Pulmonary artery endothelial cell (primary cell): ENCODE measurements at places on chromosomes 5 and 9. TPM values are rescaled to one million over a fixed set of nuclear protein-coding genes. Genes with fewer than 3 reads are reported as not detected.

Gene ITGA1
- 2.2 and 5.2 TPM in 2 replicates for total RNA-seq

Gene WDR31
- 1.0 and 1.4 TPM in 2 replicates for total RNA-seq

Gene ACTBL2
- not detected in 2 replicates for total RNA-seq

Gene LCN9
- total RNA-seq: not detected in 2 replicates

Gene SLC6A7
- not detected in 2 replicates for total RNA-seq

Gene OLFM1
- total RNA-seq: 0.13 and 0.46 TPM in 2 replicates

Gene KLHL9
- 33.4 and 35.1 TPM in 2 replicates for total RNA-seq

Gene EQTN
- not detected in 2 replicates for total RNA-seq

Gene SLU7
- 46.8 and 57.5 TPM in 2 replicates for total RNA-seq

Gene EIF4E1B
- not detected in 2 replicates for total RNA-seq
